Foreskin fibroblast (primary cell): ENCODE measurements at places on chromosomes 5 and 9.

DNA sequence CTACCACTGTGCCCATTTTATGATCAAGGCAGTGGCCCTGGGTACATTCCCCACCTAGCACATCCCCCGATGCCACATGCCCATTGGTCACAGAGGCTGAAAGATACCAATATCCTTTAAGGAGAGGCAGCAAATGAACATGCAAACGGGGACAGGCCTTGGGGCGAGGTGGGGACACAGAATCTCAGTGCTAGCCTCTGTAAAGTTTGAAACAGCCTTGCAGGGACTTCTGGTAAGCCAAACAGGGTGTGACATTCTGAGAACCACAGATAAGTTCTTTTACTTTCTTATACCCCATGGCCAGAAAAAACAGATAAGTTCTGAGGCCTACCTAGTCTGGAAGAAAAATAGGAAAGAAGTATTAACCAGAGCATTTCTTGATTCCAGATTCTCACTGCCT, 60.5 kb downstream of the ACER2 start:
- DNase-seq = no peak

DNA sequence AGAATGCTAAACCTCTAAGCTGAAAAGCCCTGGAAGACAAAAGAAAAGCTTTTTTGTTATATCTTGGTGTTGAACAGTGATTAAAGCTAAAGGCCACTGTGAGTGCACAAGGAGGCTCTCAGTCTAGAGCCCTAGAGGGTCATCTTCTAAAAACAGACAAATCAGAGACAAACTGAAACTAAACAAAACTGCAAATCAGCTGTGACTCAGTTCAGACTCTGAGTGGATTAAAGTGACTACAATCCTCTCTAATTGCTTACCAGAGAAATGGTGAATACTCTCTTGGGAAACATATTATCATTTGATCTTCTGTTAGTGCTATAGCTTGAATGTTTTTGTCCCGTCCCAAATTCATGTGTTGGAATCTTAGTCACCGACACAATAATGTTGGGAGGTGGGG, 491.9 kb downstream of the CDH18 start:
- DNase-seq = no peak

- DNase-seq = no peak
Observed at GRCh38 chr5:177070536-177071191, 16.1 kb upstream of the FGFR4 start.

- DNase-seq = peak; percentile 64
Observed at GRCh38 chr5:172407241-172407691, 47.1 kb downstream of the SH3PXD2B start.

GRCh38 chr5:94433397-94434163, 184.8 kb downstream of the KIAA0825 start:
- peak; percentile 89 for DNase-seq

DNA sequence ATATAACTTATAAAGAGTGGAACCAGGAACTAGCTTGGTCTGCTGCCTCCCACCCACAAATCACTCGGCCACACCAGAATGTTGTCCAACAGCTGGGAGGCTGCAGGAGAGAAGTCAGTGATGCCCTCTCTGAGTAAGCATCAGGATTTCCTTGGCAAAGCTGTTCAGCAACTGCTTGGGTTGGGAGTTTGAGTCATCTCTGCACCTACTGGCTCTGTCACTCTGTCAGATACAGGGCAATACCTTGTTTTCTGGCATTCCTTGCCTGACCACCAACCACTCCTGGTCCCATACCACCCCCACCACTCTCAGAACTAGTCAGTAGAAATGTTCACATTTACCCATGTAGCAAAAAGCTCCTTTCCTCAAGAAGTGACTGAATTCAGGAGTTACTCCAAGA, 36.8 kb upstream of the GCNT4 start:
- DNase-seq = peak; percentile 6
